Activated T-cell treated with anti-CD3 and anti-CD28 coated beads for 4 hours (primary cell): ENCODE measurements at places on chromosomes 11 and 22.

GRCh38 chr22:44801476-44801875, 49.1 kb downstream of the ARHGAP8 start:
- no peak for DNase-seq

- DNase-seq = no peak
These were observed 38.3 kb upstream of the CCDC34 start for GRCh38 chr11:27401280-27401832.

- no peak for DNase-seq
These were observed 14.1 kb upstream of the LIPT2 start for GRCh38 chr11:74507582-74507981.

DNA sequence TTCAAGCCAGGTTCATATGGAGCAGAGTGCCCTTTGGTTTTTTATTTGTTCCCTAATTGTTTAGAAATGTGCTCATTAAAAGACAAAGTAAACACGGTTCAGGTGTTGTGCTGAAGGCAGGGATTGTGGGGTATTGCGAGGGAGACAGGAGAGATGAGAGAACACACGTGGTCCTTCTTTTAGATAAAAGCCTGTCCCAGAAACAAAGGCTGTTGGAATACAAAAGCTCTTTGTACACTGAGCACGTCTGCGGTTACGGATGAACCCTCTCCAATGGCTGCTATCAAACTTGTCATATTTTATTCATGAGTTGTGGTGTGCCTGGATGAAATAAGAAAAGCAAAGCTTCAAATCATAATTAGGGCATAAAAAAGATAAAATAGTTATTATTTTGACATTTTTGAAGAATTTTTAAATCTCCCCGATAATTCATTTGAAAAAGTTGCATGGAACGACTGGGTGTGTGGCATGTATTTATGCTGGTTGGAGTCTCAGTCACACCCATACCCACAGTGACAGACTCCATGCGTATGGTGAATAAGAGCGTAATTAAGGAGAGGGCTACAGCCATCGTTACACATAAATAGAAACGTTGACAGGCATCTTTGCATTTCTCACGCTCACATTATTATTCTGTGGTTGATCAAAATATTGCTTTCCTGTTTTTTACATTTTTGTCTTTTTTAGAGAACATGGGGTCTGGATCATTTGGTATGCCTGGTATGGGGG, 92.9 kb downstream of the NELL1 start:
- DNase-seq = no peak

DNA sequence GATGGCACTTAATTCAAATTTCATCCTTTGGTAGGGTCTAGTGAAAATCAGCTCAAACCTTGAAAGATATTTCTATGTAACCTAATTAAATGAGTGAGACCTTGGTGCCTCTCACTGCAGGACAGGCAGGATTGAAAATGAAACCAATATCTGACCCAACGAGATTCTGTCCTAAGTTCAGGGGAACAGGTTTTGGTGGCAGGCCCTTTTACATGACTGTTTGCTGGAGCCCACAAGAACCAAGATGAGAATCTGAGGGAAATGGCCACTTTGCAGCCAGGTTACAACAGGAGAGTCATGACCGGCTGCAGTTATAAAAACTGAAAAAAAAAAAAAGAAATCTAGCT, 130.2 kb downstream of the TRIM44 start:
- DNase-seq = no peak

DNA sequence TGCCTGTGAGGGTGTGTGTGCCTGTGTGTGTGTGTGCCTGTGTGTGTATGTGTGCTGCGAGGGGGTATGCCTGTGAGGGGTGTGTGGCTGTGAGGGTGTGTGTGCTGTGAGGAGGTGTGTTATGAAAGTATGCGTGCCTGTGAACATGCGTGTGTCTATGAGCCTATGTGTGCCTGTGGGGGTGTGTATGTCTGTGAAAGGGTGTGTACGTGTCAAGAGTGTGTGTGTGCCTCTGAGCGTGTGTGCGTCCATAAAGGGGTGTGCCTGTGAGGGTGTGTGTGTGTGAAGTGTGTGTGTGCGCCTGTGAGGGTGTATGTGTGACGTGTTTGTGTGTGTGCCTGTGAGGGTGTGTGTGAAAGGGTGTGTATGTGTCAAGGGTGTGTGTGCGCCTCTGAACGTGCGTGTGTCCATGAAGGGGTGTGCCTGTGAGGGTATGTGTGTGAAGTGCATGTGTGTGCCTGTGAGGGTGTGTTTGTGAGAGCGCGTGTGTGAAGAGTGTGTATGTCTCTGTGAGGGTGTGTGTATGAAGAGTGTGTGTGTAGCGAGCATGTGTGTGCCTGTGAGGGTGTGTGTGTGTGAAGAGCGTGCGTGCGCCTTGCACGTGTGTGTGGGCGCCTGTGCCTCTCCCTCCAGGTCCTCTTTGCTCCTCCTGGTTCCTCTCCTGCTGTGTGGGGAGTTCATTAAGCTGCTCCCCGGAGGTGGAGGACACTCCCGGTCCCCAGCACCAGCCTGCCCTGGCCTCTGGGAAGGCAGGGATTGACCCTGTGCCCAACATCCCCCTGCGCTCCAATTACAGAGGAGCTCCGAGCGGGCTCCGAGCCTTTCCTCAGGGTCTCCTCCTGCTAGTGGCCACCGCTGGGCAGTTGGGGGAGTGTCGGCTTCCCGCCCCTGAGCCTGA, 53.3 kb downstream of the CACNA1I start:
- no peak for DNase-seq

GRCh38 chr22:24117942-24118341, 63.3 kb upstream of the SUSD2 start:
- DNase-seq = no peak

- DNase-seq = no peak
These were observed 139.8 kb downstream of the TTC17 start for GRCh38 chr11:43498561-43498960.

DNA sequence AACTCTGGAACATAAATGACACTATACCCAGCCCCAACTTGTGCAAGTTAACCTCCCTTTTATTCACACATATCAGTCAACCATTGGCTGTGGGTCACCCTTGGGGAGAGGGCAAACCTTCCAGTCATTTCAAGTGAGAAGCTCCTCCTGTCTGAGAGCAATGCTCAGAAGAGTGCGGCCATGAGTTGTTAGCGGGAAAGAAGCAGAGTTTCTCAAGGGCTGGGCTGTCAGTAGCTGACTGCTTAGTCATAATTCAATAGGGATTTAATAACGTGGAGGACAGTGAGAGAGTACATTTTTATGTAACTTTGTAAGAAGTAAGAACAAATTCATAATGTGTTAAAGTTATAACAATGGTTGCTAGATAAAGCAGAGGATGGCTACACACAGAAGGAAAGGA, 5.1 kb downstream of the PATE2 start:
- no peak for DNase-seq

DNA sequence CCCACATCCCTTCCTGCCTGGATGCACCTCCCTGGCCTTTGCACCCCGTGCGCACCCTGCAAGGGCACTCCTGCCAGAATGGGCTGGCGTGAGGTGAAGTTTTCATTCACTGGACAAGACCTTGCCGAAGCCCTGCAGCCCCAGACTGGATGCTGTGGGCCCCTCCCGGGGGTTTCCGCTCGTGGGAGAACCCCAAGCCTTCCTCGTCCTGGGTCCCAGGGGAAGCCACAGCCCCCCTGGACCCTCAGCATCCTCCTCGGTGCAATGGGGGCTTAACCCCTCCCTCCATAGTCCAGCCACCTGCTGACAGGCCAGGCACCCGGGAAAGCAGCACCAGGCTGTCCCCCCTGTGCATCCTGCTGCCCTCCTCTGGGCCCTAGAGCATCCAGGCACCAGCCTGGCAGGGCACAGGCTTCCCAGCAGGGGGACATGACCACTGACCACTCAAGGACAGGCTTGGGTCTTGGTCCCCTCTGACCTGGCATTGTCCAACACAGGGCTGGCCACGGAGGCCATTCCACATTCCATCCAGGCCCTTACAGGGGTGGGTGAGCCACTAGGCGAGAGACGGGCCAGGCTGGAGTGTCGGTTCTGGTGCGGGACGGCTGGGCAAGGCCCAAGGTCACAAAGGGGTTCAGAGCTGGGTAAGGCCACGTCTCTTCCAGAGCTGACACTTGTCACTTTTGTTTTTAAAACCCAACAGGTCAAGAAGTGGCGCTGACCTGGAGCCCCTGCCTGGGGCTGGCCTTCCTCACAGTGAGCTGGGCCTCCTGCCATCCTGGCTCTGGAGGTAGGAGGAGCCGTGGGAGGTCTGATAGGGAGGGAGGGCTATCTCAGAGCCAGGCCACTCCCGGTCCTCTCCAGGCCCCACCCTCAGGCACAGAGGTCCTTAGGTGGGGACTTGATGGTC, 41.5 kb upstream of the PPARA start:
- DNase-seq = no peak

GRCh38 chr11:7448201-7448600, 37.1 kb upstream of the OLFML1 start:
- no peak for DNase-seq

DNA sequence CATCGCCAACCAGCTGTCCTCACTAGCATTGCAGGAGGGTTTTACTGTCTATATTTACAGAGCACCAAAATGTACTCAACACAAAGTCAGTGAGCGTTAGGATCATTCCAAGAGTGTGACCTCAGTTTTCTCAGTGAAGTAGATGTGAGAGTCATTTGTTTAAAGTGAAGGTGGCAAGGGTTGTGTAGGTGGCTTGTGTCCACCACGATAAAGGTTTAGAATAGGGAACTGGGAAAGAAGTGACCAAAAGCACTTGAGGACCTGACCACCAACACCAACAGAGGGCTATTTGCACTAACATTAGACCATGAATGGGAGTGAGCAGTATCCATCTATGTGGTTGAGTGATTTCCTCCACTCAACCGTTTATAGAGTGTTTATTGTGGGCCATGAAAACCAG, 152.5 kb upstream of the POU2AF2 start:
- no peak for DNase-seq

GRCh38 chr11:129910360-129910759, 15.0 kb upstream of the NFRKB start:
- DNase-seq = no peak

DNA sequence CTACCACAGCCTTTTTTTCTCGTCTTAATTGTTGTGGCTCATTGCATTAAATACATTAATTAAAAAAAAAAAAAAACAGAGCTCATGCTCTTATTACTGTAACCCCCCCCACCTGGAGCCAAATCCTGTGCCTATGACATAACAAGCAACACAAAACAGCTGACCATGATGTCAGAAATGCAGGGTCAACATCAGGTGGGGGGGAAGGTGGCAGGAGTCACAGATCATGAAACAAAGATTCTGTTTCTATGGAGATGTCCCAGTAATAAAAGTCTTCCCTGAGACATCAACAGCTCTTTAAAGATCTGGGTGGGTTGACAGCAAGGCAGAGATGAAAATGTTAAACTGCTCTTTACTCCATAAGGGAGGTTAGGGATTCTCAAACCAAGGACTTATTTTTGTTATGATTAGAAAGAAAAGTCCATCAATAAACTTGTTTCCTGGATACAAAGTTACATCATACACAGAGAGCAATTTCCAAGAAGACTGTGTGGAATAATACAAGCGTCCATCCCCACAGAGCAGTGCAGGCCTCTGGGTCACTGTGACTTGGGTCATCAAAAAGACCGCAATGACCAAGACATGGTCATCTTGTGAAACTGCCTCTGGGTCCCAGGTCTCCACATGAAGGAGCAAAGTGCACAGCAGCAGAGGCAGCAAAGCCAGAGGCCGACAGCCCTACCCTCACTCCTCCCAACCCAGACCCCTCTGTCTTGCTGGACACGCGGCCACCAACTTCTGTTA, 42.7 kb upstream of the CYP2D6 start:
- no peak for DNase-seq

- no peak for DNase-seq
These were observed 1164.4 kb downstream of the BRD1 start for GRCh38 chr22:48663297-48663696.

GRCh38 chr11:65958291-65958690, 3.2 kb upstream of the SART1 start:
- no peak for DNase-seq

DNA sequence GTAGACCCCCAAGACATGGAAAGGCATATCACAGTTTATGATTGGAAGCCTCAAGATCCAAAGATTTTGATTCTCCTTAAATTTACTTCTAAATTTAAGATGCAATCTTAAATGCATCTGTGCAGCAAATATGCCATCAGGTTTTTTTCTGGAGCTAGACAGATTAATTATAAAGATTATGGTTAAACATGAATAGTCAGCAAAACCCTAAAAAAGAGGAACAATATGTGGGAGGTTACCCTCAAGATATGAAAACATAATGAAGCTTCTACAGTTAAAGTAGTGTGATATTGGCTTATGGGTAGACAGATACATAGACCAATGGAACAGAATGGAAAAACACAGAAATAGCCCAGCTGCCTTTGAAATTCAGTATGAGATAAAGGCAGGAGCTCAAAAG, 31.7 kb downstream of the OR8B12 start:
- DNase-seq = no peak

GRCh38 chr22:50400406-50400805, 57.3 kb downstream of the PPP6R2 start:
- DNase-seq = no peak

- DNase-seq = no peak
These were observed 59.3 kb upstream of the SUSD2 start for GRCh38 chr22:24121938-24122337.

GRCh38 chr11:71249301-71249700, 3.1 kb downstream of the SHANK2 start:
- DNase-seq = no peak

GRCh38 chr11:64742889-64743590, 902 bp downstream of the RASGRP2 start:
- DNase-seq = peak; percentile 70

DNA sequence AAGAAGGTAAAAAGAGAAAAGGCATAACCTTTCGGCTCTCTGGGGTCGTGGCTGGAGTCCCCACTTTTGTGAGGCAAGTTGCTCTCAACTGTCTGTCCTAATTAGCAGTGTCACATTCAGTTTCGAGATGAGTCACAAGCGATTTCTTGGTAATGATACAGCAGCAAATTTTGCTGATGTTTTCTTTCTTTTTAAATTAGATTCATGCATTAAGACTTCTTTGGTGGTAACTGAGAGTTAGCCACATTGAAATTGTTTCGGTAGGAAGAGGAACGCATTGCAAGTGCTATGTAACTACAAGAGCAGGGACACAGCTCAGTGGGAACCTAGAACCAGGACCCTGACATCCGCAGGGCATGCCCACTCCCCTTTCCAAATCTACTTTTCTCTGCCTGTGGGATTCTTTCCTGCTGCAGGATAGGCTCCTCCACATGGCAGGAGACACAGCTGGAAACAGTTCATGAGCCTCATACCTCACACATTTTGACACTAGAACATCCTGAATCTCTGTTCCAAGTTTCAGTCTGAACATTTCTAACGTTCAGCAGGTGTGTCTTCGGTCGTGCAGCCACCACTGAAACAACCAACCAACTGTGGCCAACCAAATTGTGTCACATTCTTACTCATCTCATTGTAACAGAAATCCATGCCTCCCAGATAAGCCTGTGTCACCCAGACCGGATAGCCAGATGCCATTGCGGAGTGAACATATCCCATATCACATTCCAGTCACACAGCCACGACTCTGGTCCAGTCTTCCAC, 987.6 kb downstream of the NTM start:
- DNase-seq = no peak

GRCh38 chr22:32800158-32800882, 1.2 kb upstream of the TIMP3 start:
- DNase-seq = no peak

- DNase-seq = no peak
These were observed 50.7 kb downstream of the ARHGEF12 start for GRCh38 chr11:120386774-120387371.

GRCh38 chr22:26846645-26847044, 189.3 kb downstream of the MIAT start:
- no peak for DNase-seq
